Caco-2 (cell line): ENCODE measurements at places on chromosomes 5 and 9. TPM values are rescaled to one million over a fixed set of nuclear protein-coding genes. Genes with fewer than 3 reads are reported as not detected.
A peak's percentile ranks its signal among the peaks of the same experiment; 100 is the strongest.

DNA sequence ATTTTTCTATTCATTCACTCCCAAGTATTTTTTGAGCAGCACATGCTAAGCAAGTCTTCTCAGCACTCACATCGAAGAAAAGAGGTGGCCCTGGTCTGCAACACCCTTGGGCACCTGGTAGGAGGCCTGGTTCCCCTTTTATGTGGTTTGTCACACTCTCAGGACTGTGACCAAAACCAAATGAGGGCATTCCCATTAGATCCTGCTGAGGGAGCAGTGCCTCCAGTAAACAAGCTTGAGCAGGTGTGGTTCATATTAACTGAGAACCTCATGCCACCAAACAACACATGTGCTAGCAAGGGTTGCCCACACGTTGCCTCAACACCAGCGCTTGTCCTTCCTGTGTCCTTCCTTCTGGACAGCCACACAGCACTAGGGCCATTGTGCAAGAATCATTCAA, 26.9 kb upstream of the SYK start:
- H3K27ac ChIP-seq: no peak overlapping the region
- H3K4me3 ChIP-seq: no peak overlapping the region
- no peaks in the 10 kb centered on the region for H3K27me3 ChIP-seq
- no peaks in the 10 kb centered on the region for H3K4me1 ChIP-seq
- no peak for DNase-seq

GRCh38 chr9:130766021-130766926, 68.8 kb upstream of the ABL1 start:
- H3K27me3 ChIP-seq: no peaks in the 10 kb centered on the region
- H3K27ac ChIP-seq: peak overlapping the region; percentile 4
- H3K4me3 ChIP-seq: no peak overlapping the region

DNA sequence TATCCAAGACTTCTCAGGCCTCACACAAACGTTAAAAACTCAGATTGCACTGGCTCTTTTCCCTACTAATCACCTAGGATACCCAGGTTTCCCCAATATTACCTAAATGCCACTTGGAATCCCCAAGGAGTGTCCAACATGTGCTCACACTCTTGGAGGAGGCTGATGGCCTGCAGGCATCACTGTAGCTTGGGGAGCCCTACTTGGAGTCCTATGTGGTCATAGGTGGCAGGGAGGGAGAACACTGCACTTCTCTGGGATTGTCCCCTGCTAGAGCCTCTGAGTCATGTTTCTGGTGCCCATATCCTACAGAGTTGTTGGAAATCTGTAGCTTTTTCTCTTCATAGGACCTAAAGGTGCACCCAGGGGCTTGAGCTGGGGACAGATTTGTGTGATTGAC, 433.7 kb downstream of the ARHGEF28 start:
- no peaks in the 10 kb centered on the region for H3K27me3 ChIP-seq
- H3K4me1 ChIP-seq: peaks cover 7% of the 10 kb centered on the region; the same call in 1 of the 2 replicates
- no peak overlapping the region for H3K4me3 ChIP-seq
- no peak for DNase-seq
- H3K36me3 ChIP-seq: no peaks in the 10 kb centered on the region
- no peak overlapping the region for H3K27ac ChIP-seq

GRCh38 chr9:114034196-114034595, 43.9 kb downstream of the AMBP start:
- no peak overlapping the region for H3K4me3 ChIP-seq
- no peak for DNase-seq
- no peaks in the 10 kb centered on the region for H3K4me1 ChIP-seq
- no peaks in the 10 kb centered on the region for H3K36me3 ChIP-seq
- H3K27me3 ChIP-seq: no peaks in the 10 kb centered on the region
- H3K27ac ChIP-seq: no peak overlapping the region

DNA sequence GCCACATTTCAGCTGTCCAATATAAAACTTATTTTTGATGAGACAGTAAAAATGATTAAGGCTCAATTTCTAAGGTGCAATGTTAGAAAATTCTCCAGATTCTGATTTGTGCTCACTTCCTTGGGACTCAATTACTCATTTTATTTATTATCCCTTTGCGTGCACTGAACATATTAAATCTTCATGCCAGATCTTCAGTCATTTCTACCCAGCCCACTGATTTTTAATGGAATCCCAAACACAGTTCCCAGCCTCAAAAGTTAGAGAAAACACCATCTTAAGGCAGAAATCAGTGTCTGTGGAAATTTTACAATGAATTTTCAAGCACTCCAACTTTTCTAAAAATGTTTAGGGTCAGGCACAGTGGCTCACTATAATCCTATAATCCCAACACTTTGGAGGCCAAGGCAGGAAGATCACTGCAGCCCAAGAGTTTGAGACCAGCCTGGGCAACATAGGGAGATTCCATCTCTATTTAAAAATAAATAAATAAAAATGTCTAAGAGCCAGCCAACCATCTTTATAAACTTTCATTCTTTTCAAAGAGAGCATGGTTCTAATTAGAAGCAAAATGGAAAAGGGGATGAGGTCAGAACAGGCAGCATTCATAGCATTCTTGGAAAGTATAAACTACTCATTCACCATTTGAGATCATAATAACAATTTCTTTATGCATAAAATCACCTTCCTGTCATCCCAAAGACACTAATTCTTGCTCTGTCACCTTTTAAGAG, 53.7 kb downstream of the TLE1 start:
- no peaks in the 10 kb centered on the region for H3K36me3 ChIP-seq
- no peak overlapping the region for H3K27ac ChIP-seq
- H3K27me3 ChIP-seq: no peaks in the 10 kb centered on the region
- DNase-seq: no peak
- no peak overlapping the region for H3K4me3 ChIP-seq

- peaks cover 2% of the 10 kb centered on the region; the same call in 1 of the 2 replicates for H3K27me3 ChIP-seq
- H3K4me3 ChIP-seq: no peak overlapping the region
- no peaks in the 10 kb centered on the region for H3K4me1 ChIP-seq
- no peak overlapping the region for H3K27ac ChIP-seq
Observed at GRCh38 chr5:137004279-137004678, 494.8 kb downstream of the SPOCK1 start.

DNA sequence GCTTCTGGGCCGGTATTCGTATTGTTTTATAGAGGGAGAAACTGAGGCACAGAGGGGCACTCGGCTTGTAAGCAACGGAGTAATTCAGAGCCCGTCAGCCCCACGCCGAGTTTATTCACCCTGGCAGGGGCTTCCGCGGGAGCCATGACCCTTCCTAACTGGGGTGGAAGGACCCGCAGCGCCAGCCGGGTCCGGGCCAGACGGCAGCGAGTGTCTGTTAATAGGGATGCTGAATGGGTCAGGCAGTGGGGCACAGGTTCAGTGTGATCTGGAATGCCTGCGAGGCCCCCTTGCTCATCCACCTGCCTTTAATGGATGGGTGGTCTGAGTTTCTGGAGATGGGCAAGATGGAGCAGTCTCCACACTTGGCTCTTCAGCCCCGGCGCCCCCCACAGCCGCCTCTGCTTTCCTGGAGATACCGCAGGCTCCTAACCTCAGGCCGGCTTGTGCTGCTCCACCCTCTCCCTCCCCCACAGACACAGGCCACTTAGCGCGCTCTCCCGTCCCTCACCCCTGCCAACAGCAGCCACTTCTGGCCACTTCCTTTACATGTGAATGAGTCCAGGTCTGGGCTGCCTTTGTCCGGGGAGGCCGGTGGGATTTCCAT, 147.1 kb downstream of the ERCC6L2 start:
- H3K27me3 ChIP-seq: no peaks in the 10 kb centered on the region
- H3K27ac ChIP-seq: no peak overlapping the region
- DNase-seq: no peak
- H3K4me3 ChIP-seq: no peak overlapping the region

- H3K27ac ChIP-seq: no peak overlapping the region
- no peaks in the 10 kb centered on the region for H3K4me1 ChIP-seq
- no peak overlapping the region for H3K4me3 ChIP-seq
- no peak for DNase-seq
Observed at GRCh38 chr9:86485359-86485758, 131.1 kb upstream of the TUT7 start.

DNA sequence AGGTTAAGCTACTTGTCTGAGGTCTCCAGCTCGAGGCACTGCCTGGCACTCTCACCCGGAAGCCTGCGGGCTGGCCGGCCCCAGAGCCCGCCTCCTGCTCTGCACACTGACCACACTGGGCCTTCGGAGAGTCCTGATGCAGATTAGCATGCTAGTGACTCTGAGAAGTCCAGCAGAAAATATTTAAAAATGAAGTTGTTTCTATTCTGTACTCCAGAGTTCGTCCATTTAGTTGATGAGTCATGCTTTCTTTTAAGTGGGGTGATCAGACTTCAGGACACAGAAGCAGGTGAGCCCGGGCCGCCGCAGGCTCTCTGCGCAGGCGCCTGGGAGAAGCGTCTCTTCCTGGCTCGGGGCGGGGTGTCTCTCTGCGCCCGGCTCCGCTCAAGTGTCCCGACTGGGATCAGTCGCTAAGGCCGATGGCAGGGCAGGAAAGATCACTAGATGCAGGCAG, 32.5 kb downstream of the FAM240B start:
- peaks cover 37% of the 10 kb centered on the region for H3K4me1 ChIP-seq
- H3K36me3 ChIP-seq: no peaks in the 10 kb centered on the region
- H3K27me3 ChIP-seq: no peaks in the 10 kb centered on the region
- peak; percentile 43 for DNase-seq
- H3K27ac ChIP-seq: peak overlapping the region; percentile 57

DNA sequence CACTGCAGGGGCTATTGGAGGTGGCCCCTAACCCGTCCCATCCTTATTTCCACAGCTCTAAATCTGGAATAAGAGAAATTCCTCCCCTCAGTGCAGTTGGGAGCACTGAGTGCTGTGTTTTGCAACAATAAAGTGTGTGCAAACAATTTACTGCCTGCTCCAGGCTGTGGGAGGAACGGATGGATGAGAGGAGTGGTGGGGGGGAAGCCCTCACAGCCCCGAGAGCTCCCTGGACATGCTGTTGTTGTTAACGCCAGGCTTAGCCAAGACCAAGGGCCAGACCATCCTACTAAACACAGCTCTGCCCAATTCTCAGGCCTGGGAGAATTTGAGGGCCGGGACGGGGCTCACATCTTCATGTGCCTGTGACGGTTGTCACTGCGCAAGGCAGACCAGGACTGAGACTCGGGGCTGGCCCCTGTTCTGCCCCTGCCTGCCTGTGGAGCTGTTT, 200.2 kb downstream of the DAB2IP start:
- H3K27me3 ChIP-seq: no peaks in the 10 kb centered on the region
- H3K4me3 ChIP-seq: no peak overlapping the region
- no peaks in the 10 kb centered on the region for H3K36me3 ChIP-seq
- DNase-seq: no peak

GRCh38 chr9:124353811-124354274, 61.4 kb downstream of the PSMB7 start:
- H3K27ac ChIP-seq: no peak overlapping the region
- H3K27me3 ChIP-seq: no peaks in the 10 kb centered on the region
- peaks cover 12% of the 10 kb centered on the region for H3K36me3 ChIP-seq
- no peaks in the 10 kb centered on the region for H3K4me1 ChIP-seq
- H3K4me3 ChIP-seq: no peak overlapping the region

- no peaks in the 10 kb centered on the region for H3K27me3 ChIP-seq
- H3K4me1 ChIP-seq: no peaks in the 10 kb centered on the region
- no peak overlapping the region for H3K27ac ChIP-seq
- no peak for DNase-seq
- H3K36me3 ChIP-seq: no peaks in the 10 kb centered on the region
- no peak overlapping the region for H3K4me3 ChIP-seq
Observed at GRCh38 chr5:71922584-71923106, 184.6 kb upstream of the MAP1B start.

DNA sequence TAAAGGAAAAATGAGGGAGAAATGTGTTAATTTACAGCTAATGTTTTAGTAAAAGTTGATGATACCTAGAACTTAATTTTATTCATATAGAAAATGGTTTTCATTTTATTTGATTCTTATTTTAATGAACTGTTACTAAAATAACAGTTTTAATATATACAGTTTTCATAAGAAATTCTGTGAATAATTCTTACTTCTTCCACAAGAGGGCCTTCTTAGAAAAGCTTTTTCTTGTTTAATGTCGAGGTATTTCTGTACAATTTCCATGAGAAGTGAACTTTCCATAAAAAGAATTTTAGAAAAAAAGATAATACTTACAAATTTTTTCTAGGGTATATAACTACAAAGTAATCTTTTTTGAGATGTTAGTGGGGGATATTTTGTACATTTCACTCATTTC, 73.9 kb downstream of the KLF9 start:
- no peak for DNase-seq
- no peaks in the 10 kb centered on the region for H3K4me1 ChIP-seq
- no peaks in the 10 kb centered on the region for H3K36me3 ChIP-seq
- H3K4me3 ChIP-seq: no peak overlapping the region

- no peak overlapping the region for H3K4me3 ChIP-seq
- peaks cover 42% of the 10 kb centered on the region for H3K4me1 ChIP-seq
- no peak for DNase-seq
- H3K27ac ChIP-seq: no peak overlapping the region
- no peaks in the 10 kb centered on the region for H3K27me3 ChIP-seq
Observed at GRCh38 chr9:121365564-121365963, 4.5 kb downstream of the STOM start.

GRCh38 chr9:121333950-121334773, 35.9 kb downstream of the STOM start:
- DNase-seq: peak; percentile 61
- H3K4me3 ChIP-seq: no peak overlapping the region
- peaks cover 12% of the 10 kb centered on the region; the same call in 1 of the 2 replicates for H3K4me1 ChIP-seq
- peak overlapping the region; percentile 28 for H3K27ac ChIP-seq

- no peaks in the 10 kb centered on the region for H3K4me1 ChIP-seq
- no peak overlapping the region for H3K4me3 ChIP-seq
Observed at GRCh38 chr9:98540476-98540875, 168.3 kb downstream of the GABBR2 start.

DNA sequence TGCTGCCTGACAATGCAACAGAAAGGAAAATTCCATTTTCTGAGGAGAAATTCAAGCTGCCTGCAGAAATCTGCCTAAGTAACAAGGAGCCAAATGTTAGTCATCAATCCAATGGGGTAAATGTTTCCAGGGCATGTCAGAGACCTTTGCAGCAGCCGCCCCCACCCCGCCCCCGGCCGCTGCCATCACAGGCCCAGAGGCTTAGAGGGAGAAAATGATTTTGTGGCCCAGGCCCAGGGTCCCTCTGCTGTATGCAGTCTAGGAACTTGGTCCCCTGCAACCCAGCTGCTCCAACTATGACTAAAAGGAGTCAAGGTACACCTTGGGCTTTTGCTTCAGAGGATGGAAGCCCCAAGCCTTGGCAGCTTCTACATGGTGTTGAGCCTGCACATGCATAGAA, 45.0 kb downstream of the VLDLR start:
- H3K27ac ChIP-seq: no peak overlapping the region
- H3K4me3 ChIP-seq: no peak overlapping the region
- H3K27me3 ChIP-seq: no peaks in the 10 kb centered on the region
- H3K36me3 ChIP-seq: no peaks in the 10 kb centered on the region

- no peaks in the 10 kb centered on the region for H3K27me3 ChIP-seq
- no peak overlapping the region for H3K4me3 ChIP-seq
- no peaks in the 10 kb centered on the region for H3K4me1 ChIP-seq
- DNase-seq: no peak
- no peaks in the 10 kb centered on the region for H3K36me3 ChIP-seq
Observed at GRCh38 chr5:38922199-38922598, 76.4 kb downstream of the OSMR start.

Gene AJM1
- 3.6 and 4.2 TPM in 2 replicates for total RNA-seq

Gene BTNL3
- 0.14 TPM in 1 of 2 replicates, not detected in the other for total RNA-seq

Gene COL27A1
- 31.1 and 41.3 TPM in 2 replicates for total RNA-seq

Gene PCDHGA4
- total RNA-seq: 0.49 and 0.54 TPM in 2 replicates

Gene CNTFR
- total RNA-seq: 0.26 and 0.39 TPM in 2 replicates

Gene CCNI2
- total RNA-seq: 0.18 TPM in 1 of 2 replicates, not detected in the other

Gene POLK
- 7.5 and 11.1 TPM in 2 replicates for total RNA-seq

Gene SPINK4
- total RNA-seq: 0.97 and 2.1 TPM in 2 replicates

Gene CDX1
- 0.29 and 0.65 TPM in 2 replicates for total RNA-seq

Gene TPPP
- total RNA-seq: 0.18 and 0.28 TPM in 2 replicates

Gene HEMGN
- total RNA-seq: not detected in 2 replicates

Gene LHX2
- total RNA-seq: 2.6 and 4.0 TPM in 2 replicates

Gene CERCAM
- total RNA-seq: 12.3 and 18.7 TPM in 2 replicates
